ENCODE measurements at places on chromosomes 12 and 14.
A peak's percentile ranks its signal among the peaks of the same experiment; 100 is the strongest.

DNA sequence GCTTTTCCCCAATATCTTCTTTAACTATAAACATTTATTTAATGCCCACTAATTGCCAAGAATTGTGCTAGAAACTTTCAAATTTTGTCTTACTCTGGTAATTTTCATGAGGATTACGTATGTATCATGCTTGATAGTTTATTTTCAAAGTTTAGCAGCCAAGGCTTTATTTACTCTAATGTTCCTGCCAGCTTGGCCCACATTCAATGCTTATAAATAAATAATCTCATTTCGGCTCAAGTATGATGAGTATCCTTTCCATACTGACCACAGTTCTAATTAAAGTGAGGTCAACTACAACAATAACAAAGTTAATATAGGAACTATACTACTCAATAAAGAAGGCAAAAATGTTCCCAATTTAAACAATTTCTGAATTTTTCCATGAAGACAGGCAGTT lies 259.2 kb downstream of the MED13L start:
- no peak for DNase-seq

DNA sequence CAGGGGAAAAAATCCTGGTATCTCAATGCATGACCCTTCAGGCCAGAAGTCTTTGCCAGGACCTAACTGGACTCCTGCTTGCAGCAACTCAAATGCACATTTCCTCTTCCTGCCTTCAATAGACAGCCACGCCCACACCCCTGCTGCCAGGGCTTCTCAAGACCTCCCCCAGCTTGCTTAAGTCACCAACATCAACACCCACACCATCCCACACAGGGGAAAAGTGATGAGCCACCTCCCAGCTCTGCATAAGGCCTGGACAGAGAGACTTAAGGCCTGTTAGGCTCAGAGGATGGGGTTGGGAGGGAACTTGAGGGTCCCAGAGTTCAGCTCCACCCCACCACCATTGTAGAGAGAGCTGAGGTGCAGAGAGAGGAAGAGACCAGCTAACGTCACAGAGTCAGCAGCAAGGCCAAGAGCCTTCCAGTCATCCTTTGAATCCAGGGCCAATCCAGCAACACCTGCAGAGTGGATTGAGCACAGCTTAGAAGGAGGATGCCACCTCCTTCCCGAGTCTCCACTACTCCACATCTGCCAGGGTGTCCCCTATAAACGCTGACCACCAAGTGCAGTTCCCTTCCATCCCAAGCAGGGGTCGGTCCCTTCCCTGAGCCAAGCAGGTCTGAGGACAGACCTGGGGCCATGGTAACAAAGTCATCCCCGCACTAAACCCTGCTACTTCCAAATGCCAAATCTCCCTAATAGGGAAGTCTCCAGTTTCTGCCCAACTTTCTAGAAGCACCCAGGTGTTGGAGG lies 50.0 kb downstream of the KDM2B start:
- peak; percentile 70 for DNase-seq

DNA sequence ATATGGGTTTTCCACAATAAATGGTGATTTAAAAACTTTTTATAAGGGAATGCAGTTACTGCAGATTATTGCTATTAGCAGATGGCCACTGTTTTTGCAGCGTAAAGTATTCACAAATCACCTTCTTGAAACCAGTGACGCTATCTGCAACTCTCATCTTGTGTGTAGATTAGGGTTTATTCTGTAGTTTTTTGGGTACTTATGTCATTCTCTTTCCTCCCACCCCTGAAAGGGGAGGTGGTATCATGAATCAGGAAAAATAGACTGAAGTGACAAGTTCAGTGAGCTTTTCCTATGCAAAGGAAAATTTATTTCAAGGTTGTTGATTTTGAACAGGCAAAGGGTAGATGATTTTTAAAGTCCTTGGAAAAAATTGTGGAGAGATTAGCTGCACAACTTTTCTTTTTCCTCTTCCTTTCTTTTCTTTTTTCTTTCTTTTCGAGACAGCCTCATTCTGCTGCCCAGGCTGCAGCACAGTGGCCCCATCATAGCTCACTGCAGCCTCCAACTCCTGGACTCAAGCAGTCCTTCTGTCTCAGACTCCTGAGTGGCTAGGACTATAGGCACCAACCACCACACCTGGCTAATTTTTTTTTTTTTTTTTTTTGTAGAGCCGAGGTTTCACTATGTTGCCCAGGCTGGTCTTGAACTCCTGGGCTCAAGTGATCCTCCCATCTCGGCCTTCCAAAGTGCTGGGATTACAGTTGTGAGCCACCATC lies 1.6 kb downstream of the FRS2 start:
- DNase-seq, result no peak

- no peak for DNase-seq
Observed at GRCh38 chr12:94795520-94795919, 145.2 kb upstream of the TMCC3 start.

DNA sequence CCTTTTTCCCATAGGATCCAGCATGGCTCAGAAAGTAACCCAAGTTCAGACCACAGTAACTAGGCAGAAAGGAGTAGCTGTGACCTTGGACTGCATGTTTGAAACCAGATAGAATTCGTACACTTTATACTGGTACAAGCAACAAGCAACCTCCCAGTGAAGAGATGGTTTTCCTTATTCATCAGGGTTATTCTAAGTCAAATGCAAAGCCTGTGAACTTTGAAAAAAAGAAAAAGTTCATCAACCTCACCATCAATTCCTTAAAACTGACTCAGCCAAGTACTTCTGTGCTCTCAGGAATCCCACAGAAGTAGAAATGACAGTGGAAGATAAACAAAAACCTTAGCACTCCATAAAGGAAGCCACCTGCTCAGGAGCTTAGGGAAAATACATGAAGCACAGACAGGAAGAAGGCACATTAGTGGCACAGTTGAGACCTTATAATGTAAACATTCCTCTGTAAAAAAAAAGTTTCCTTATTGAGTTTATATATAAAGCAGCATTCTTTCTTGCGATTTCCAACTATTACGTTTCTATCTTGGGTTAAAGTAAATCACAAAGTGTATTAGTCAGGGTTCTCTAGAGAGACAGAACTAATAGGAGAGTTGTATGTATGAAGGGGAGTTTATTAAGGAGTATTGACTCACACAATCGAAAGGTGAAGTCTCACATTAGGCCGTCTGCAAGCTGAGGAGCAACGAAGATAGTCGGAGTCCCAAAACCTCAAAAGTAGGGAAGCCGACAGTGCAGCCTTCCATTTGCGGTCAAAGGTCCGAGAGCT lies 398.4 kb downstream of the DAD1 start:
- no peak for DNase-seq

DNA sequence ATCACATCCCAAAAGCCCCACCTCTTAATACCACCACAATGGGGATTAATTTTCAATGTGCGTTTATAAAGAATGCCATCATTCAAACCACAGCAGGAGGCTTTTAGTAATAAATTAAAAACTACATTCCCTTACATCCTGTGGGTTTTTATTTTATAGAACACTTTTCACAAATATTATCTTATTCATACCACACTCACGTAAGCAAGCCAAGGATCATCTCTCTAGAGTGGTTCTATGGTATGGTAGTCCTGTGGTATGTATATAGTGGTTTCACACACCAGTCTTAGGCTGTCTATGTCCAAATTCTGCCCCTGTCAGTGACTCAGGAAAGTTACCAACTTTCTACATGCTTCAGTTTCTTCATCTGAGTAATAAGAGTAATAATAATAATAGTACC lies 100.2 kb downstream of the GALC start:
- no peak for DNase-seq

DNA sequence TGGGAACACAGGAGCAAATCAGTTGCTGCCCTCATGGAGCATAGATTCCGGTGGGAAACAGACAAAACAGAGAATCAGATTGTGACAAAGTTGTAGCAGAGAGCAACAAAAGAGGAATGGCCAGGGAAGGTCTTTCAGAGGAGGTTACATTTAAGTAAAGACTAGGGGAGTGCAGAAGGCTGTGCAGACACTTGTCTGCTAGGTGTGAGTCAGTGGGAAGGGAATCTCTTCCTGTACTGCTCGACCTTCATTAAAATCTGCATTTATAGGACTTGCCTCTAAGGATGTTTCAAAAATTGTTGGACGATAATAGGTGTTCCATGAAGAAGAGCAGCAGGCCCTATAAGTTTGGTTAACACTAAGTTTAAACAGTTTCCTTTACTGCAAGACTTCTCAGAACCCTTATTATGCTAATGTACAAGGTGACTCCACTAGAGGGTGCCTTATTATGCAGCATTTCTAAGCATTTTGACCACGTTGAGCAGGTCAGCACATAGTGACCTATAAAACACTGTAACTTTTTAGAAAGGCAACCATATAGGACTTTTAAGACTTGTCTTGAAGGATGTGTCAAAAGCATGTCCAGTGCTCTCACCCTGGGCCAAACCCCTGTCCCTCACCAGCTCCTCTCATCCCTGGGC lies 91.8 kb upstream of the RIC8B start:
- DNase-seq, result peak; percentile 3

GRCh38 chr14:68978172-68978911 lies 760 bp downstream of the ACTN1 start:
- peak; percentile 22 for DNase-seq

DNA sequence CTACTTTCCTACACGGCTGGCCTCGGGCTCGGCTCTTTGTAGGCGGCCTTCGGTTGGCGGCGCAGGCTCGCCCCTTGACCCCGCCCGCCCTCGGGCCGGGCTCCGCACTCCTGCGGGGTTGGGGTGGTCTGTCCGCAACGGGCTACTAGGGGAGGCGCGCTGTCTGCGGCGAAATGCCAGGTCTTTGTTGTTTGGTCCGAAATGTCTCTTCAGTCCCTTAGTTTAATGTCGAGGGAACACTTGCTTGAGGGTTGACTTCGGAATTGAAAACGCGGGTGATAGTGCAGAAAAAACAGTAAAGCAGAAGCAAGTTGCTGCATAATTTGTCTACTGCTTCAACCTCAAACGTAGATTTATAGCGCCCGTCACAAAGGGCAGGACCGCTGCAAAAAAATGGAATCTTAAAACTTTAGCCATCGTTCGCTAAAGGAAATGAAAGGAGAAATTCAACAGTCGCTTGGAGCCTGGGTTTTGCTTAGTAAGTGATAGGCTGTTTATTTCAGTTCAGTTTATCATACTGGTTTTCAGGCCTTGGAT lies 390 bp downstream of the JKAMP start:
- no peak for DNase-seq

DNA sequence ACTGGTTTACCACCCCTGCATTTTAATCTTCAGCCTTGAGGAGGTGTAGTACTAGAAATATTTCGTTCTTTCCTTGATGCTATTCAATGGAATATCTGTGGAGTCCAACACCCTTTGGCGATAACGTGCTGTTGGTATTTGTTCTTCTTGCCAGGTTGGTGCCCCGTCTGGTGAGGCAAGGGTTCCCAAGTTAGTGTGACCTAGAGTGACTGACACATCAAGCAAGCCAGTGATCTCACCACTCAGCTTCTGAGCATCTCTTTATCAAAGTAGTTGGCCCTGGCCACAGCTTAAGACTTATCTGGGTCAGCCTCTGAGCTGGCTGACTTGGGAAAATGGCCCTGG lies 60.2 kb downstream of the PLXNC1 start:
- peak; percentile 63 for DNase-seq

DNA sequence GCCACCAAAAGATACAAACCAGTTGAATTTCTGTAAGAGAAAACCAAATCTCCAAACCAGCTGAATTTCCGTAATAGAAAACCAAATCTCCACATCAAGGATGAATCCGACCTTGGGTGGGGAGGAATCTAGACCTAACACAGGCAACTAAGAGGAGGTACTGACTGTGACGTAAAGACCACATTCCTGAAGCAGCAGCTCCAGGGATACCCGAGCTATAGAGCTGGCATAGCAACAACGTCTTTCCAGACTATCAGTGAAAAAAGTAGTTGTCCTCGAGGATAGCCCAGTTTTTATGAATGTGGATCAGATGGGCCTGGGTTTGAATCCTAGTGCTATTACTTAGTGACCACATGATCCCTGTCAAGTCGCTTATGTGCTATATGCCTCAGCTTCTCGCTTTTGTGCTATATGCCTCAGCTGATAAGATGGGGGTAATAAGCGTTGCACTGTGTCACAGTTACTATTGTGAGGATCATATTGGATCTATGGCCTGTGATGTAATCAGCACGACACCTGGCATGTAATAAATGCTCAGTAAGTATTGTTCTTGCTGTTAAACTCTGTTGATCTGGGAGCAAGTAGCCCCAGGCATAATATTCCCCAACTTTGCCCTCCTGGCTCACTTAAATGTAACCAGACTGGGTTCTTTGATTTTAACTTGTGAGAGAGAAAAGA lies 113.8 kb downstream of the EGLN3 start:
- no peak for DNase-seq

DNA sequence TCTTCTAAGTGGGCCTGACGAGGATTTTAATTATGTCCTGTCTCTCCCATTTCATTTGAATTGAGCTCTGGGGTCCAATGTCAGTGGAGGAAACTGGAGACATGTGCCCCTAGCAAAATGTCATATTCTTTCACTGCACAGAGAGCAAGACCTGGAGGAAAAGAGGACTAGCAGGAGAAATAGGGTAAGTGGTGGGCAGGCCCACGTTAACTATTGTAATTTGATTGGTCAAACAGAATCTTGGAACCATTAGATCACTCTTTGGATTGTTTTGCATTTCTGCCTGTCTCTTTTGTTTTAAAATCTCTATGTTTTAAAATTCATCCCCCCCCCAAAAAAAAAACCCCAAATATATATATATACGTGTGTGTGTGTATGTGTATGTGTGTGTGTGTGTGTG lies 113.9 kb upstream of the PELI2 start:
- DNase-seq, result no peak

DNA sequence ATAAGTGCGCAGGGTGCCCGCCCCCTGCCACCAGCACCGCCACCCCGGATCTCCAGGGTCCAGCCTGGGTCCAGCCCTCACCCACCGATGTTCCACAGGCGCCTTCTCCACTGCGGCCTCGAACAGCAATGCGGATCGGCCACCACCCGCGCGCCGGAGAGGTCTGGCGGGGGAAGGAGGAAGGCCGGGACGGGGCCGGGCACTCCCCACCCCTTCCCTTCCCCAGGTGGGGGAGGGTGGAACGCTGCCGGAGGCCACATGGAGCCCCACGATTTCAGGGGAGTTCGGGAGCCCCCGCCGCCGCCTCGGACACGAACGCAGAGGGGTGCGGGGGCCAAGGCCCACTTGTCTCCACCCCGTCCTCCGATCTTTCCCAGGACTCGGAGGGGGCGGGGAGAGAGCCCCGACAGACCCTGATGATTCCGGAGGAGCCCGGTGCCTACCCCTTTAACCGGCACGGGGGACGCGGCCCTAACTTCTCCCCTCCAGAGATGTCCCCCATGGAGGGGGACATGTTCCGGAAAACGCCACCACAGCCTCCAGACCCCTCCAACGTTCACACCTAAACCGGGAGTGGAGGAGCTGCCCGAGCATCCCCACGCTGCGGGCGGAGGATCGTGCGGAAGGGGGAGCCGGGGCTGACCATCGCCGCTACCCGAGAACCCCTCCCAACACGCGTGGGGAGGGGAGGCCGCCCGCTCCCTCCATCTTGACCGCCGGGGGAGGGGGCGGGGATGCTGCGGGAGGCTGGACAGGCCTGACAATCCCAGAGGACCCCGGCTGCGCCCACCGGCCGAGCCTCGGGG lies 1.1 kb downstream of the ATXN2 start:
- DNase-seq, result peak; percentile 15

- DNase-seq, result peak; percentile 75
Observed at GRCh38 chr12:48977290-48978281, 536 bp upstream of the WNT1 start.

Data from activated CD4-positive, alpha-beta T cell treated with anti-CD3 and anti-CD28 coated beads, Interleukin-2, Interleukin-4, amounts not matched to agents 100 ng/mL and 50 ng/mL, durations not matched to agents 16 hours and 8 hours (primary cell).